H9 (cell line): ENCODE measurements at places on chromosomes 5 and 9. TPM values are rescaled to one million over a fixed set of nuclear protein-coding genes. Genes with fewer than 3 reads are reported as not detected.

The SYK gene
- 7.9 and 8.0 TPM in 2 replicates for total RNA-seq

- DNase-seq = no peak
Measured at GRCh38 chr5:164809821-164810220, 1304.4 kb downstream of the MAT2B start.

DNA sequence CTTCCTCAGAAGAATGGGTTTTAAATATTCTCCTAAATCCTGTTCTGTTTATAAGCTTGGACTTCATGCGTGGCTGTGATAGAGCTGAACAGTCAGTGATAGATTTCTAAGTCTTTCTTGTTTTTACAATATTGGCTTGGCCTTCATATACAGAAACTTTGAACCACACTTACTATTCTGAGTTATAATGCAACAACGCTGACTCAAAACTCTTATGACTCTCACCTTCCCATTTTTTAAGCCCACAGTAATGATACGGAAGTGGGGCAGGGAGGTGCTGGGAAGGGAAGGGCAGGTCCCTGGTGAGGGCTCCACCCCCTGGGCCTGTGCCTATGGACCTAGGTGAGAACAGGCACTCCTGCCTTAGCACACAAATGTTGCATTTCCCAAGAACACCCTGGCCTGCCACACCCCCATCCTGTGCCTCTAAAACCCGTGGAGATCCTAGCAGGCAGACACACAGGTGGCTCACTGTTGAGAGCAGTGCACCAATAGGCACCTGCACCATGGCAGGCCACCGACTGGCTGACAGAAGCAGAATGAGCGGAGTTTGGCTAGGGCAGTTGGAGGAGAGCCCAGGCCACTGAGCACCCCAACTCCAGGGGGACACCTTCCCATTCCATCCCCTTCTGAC lies 376.7 kb downstream of the GABRG2 start:
- no peak for DNase-seq

DNA sequence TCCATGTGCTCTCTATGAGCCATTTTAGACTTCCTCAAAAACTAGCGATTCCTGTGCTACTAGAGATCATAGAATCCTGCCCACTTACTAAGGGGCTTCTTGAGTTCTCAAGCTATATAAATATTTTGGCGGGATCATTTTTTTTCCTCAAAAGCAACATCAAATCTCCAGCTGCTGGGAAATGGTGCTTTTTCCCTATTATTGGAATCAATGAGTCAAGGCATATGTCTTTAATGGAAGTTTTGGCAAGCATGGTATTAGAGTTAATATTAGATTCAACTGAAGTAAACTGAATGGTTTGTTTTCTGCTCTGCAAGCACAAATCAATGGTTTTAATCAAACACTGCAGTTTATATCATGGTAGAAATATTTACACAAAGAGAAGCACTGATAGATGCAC lies 369.9 kb upstream of the PTGER4 start:
- no peak for DNase-seq

DNA sequence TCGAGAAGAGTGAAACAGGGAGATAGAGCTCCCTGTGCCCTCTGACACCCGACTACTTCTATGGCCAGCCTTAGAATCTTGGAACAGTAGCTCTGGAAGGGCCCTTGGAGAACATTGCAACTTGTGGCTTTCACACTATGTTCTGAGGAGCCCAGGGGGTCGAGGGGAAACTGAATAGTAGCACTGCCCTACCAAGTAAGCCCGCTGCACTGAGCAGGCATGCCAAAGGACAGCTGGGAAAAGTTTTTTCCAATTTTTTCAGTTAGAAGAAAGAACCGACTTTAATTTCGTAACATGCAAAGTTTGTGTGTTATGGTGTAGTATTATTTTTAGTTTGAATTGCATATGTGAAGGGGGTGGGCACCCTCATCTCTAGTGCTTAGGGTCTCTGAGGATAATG lies 10.9 kb downstream of the SMIM3 start:
- DNase-seq = no peak

The CDK7 gene
- 45.9 and 53.4 TPM in 2 replicates for total RNA-seq

The CDH6 gene
- 10.8 and 11.7 TPM in 2 replicates for total RNA-seq

- peak; percentile 87 for DNase-seq
Measured at GRCh38 chr5:65481635-65482295, at the start of gene ADAMTS6. Gene ADAMTS6, minus strand, starts transcription at chr5:65481920. Its CDS starts 8,247 bp downstream, at chr5:65473673.

DNA sequence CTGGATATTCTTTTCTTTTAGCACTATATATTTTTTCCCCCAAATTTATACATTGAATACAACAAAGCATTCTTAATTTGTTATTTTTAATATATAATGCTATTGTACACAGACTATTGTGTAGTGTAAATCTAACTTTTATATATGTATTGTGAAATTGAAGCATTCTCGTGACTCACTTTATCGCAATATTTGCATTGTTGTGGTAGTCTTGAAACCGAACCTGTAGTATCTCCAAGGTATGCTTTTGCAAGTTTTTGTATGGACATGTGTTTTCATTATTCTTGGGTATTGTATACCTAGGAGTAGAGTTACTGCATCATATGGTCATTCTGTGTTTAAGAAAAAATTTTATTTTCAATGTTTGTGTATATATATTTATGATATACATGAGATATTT lies 49.6 kb downstream of the NSD1 start:
- no peak for DNase-seq

DNA sequence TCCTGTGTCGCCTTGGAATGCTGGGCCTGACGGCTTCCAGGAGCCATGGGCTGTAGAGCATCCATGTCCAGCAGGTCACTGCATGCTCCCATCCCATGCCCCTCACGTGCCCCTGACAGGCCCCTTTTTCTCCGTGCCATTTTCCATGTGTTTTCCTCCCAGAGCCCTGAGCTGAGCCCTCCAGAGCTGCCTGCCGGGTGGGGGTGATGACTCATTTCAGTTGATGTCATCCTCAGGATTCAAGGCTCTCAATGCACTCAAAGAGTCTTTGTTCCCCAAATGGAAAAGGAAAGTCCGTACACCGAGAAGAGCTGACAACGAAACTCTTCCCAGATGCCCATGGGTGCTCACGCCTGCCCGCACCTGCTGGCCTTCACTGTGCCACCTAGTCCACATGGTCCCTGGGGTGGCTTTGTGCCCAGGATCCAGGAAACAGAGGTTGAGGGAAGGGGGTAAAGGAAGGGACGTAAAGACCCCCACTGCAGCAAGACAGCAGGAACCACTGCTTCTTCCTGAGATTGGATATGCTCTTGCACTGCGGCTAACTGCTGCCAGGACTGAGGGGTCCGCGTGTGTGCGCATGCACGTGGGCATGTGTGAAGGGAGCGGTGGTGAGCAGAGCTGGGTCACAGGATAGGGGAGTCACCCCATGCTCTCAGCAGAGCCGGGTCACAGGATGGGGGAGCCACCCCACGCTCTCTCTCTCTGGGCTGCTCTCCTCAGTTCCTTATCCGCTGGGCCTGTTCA lies 27.6 kb downstream of the COL15A1 start:
- no peak for DNase-seq

DNA sequence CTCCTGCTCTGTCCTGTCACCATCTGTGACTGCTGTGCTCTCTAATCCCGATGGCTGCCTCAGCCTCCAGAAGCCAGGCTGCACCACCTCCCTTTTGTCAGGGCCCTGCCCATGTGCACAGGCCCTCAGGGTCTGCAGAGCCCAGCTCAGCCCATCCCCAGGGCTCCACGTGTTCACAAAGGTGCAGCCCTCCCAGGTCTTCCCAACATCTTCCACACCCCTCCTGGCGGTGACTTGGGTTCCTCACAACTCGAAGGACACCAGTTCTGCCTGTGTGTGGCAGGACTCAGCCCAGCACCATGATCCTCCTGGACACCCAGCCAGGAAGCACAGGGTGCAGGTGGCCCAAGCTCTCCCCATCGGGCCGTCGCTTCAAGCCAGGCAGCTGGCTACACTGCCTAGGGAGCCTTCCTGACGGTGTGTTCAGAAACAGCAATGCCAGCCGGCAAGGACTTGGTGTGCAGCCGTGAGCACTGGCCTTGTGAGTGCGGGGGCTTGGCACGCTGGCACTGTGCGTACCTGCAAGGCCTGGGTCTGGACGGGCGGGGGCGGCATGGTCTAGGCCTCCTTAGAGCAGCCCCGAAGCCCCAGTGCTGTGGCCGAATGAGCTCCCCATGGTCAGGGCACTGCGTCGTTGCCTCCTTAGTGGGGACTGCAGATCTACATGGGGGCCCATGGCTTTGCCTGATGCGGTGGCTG lies 96.1 kb downstream of the MRPL36 start:
- peak; percentile 63 for DNase-seq

- no peak for DNase-seq
Measured at GRCh38 chr5:25484391-25484790, 839.6 kb upstream of the CDH10 start.

GRCh38 chr9:72043576-72043975 lies 16.8 kb downstream of the C9orf57 start:
- no peak for DNase-seq

The FLT4 gene
- total RNA-seq = 6.1 and 6.3 TPM in 2 replicates

DNA sequence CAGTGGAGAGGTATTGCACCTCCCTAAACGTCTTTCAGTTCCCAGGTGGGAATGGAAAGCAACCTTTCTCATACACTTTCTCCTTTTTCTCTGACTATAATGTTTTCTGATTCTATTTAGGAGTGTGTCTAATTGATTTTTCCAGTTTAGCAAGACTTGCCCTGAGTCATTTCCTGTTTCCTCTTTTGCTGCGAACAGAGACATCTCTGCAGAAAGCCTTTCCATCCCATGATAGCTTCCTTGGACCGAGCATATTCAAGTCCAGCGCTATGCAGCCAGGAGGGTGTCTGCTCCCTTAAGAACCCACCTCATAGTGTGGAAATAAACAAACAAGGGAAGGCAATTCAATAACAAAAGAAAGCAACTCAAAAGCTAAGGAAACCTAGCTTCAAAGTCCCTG lies 60.0 kb upstream of the CDH6 start:
- no peak for DNase-seq

GRCh38 chr5:139949710-139950109 lies 93.4 kb downstream of the NRG2 start:
- no peak for DNase-seq

DNA sequence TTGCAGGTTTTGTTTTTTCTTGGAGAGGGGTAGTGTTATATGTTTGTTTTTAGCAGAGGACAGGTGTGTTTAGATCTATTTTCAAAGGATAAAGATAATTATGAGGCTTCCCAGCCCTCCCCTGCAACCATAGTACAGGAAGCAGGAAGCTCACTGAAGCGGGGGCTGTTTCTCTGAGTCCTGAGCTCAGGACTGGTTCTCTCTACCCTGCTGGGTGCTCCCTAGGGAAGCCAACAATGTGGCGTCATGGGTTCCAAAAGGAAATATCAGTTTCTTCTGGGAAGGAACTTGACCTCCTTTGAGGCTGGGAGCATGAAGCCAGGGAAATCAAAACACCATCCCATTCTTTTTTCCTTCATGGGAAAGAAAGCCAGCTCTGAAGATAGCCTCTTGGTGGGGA lies 62.2 kb downstream of the RAD23B start:
- no peak for DNase-seq

The IFNA2 gene
- not detected in 2 replicates for total RNA-seq

The NEURL1B gene
- total RNA-seq = 3.6 TPM in 2 replicates

GRCh38 chr5:93186076-93186682 lies 394.8 kb downstream of the NR2F1-AS1 start:
- DNase-seq = no peak

DNA sequence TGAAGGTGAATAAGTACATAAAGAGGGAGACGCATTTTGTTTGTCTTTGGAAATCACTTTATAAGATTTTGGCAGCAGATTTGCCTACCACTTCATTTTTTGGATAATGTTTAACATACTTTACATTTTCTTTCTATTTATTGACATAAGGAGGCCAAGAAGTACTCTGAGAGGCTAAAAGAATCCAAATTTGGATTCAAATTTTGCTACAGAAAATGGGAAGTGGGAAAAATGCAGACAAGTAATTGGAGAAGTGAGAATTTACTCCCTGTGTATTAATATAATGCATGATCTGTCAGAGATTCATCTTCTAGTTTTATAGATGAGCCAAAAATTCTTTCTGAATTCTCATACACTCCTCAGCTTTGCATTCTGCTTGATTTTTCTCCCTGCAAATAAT lies 411.2 kb upstream of the CTNND2 start:
- no peak for DNase-seq

- DNase-seq = no peak
Measured at GRCh38 chr5:27458287-27458686, 419.9 kb upstream of the CDH9 start.
